8988T (cell line): ENCODE measurements at places on chromosomes 7 and 10.

DNA sequence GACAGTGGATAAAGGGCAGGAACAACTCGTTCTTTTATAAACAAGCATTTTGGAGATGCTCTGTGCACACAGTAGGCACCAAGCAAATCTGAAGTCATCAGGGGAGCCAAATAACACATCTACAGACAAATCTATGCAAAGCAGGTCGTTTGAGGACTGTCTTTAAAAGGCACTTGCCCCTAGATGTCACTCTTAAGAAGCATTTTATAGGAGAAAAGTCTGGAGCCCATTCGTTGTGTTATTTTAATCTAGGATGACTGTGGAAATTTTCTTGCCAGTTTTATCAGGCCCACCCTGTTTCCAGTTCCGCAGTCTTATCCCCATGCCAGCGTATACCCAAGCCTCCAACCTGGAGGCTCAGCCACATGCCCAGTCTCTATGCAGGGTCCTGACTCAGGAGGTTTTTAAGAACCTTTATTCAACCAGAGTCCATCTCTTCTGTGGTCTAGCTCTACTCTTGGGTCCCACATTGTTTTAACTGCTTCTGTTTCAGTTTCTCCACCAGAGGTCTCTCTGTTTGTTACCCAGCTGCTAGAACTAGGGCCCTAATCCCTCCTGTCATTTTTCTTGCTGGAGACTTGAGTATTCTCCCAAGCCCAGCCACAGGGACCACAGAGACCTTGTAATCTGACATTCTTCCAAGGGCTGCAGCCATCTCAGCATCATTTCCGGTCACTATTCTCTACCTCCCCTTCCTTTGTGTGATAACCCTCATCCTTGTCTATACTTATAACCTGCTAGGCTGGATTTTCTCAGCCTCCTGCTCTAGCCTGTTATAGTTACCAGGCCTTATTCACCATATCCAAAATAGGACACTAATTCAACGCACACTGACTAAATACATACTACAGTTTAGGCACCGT, 26.7 kb downstream of the PIK3CG start:
- no peak for DNase-seq

- no peak for DNase-seq
Measured at GRCh38 chr7:70679661-70680060, 452.3 kb upstream of the GALNT17 start.

DNA sequence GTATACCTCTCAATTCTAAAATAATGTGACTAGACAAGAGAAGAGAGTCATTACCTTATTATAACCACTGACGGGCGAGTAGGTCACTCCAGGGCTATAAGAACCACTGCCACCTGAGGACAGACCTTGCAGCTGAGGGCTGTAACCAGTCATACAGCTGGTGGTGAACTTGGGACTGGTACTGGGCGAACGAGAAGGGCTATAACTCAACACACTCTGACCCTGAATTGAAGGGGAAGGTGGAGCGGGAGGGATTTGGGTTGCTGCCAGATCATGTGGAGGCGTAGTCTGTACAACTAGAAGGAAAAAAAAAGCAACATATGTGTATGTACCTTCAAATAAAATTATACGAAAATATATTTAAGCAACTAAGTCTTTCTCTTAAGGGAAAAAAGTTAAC, 3.4 kb downstream of the TMEM209 start:
- no peak for DNase-seq

DNA sequence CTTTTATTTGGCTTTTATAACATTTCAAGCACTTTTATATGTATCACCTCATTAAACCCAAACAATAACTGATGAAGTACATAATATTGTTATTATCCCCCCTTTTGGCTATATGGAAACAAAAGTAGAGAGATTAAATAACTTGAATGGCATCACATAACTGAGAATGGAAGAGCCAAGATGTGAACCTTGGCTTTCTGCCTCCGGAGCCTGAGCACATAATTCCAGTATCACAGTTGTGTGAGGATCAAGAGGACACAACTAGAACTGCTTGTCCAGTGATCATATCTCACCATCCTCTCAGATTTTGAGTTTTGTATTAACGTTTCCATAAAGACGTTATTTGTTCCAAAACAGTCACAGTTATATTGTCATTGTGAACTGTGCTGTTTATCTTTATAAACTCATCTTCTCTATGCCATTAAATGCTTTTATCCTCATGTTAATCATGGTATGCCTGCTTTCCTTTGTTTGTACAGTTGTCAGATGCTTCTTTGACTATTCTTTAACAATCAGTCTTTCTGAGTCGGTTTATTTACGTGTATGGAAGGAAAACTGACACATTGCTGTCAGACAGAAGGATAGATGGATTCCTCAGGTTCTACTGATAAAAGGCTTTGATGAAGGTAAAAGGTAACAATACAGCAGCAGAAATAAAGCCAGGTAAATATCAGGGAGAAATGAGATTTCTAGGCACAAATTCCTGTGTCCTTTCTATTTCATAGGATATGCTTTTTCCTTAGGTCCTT, 92.0 kb upstream of the FAM13C start:
- DNase-seq: no peak
